ENCODE measurements at places on chromosomes 5 and 9.
A peak's percentile ranks its signal among the peaks of the same experiment; 100 is the strongest.

- DNase-seq, result no peak
These were observed 14.3 kb downstream of the SNX30 start for GRCh38 chr9:112764837-112765236.

GRCh38 chr5:139668064-139668880, 20.1 kb downstream of the CXXC5 start:
- DNase-seq, result peak; percentile 80

DNA sequence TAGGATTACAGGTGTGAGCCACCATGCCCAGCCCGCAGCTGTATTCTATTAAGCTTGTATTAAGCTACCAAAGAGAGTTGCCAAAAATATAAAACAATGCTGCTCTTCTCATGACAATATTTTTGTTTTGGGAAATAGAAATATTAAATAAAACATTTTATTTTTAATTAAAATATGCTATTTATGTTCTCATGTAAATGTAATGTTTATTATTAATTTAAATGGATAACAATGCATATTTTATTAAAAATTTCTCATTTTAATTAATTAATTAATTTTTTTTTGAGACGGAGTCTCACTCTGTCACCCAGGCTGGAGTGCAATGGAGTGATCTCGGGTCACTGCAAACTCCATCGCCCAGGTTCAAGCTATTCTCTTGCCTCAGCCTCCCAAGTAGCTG, 117.5 kb downstream of the ANKRD55 start:
- DNase-seq, result no peak

DNA sequence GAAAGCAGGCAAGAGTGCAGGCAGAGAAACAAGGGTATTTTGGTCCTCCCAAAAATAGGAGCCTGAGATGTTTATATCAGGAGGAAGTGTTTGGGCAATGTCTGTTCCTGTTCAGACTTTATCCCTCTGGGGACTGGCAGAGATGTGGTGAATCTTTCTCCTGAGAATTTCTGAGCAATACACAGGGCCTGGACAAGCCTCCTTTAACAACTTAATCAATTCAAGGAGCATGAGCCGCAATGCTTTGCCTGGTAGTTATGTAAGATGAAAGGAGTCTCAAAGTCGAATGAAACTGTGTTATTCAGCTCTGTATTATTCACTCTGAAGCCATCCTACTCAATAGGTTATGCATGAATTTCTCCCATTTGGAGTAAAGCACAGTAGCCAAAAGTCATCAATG, 365.6 kb downstream of the MAN2A1 start:
- DNase-seq, result peak; percentile 49

DNA sequence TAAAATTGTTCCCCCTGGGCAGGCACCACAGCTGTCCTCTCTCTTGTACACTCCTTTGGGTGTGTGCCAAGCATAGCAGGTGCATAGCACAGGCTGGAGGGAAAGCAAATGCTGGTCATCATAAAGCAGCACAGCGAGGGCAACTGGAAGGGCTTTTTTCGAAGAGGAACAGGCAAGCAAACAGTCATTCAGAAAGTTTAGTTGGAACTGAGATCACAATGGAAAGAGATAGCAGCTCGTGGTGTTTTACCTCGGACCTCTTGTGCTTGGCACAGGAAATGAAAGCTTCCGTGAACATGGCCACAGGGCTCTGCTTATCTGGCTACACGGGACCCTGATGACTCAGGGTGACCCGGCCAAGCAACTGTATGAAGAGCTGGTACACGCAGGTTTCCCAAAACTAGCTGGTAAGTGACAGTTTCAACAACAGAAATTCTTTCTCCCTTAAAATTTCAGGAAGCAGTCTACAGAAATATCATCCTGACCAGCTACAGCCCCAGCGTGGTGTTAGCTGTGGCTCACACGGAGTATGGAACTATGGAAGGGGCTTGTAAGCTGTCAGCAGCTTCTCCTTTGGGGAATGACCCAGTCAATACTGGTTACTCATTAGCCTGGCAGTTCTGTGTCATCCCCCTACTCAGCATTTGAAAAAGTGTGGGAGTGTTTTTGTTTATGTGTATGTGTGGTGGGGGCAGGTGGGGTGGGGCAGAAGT, 48.1 kb downstream of the POC5 start:
- peak; percentile 46 for DNase-seq

- no peak for DNase-seq
These were observed 99.5 kb downstream of the AOPEP start for GRCh38 chr9:94826044-94826443.

GRCh38 chr9:72025906-72026305, 34.5 kb downstream of the C9orf57 start:
- no peak for DNase-seq

All from brain (organoid and tissue), 16 donors.